ENCODE measurements at places on chromosomes 5 and 9.

DNA sequence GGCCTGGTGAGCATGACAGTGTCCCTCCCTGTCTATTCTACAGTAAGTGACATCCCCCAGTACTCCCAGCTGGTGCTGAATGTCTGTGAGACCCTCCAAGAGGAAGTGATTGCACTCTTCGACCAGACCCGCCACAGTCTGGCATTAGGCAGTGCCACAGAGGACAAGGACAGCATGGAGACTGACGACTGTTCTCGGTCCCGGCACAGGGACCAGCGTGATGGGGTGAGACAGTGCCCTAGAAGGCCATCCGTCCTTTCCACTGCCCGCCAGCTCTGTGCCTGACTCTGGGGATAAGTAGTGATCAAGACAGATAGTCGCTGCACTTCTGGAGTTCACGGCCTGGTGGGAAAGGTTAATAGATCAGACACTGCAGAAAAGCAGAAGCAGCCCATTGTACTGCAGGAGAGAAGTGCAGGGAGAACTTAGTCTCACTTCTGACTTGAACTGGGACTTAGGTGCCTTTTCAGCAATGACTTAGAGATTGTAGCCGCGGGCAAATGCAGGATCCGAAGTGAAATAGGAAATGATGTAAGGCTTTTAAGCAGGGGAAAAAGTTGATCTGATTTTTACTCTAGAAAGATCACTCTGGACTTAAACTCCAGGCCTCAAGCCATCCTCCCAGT, 28.4 kb downstream of the SH3GLB2 start:
- DNase-seq, result no peak

GRCh38 chr5:140611020-140611521, 21.9 kb downstream of the CD14 start:
- no peak for DNase-seq

GRCh38 chr5:95927927-95928723, 33.5 kb downstream of the ELL2 start:
- DNase-seq, result no peak

GRCh38 chr5:39758426-39758825, 333.6 kb upstream of the DAB2 start:
- no peak for DNase-seq

DNA sequence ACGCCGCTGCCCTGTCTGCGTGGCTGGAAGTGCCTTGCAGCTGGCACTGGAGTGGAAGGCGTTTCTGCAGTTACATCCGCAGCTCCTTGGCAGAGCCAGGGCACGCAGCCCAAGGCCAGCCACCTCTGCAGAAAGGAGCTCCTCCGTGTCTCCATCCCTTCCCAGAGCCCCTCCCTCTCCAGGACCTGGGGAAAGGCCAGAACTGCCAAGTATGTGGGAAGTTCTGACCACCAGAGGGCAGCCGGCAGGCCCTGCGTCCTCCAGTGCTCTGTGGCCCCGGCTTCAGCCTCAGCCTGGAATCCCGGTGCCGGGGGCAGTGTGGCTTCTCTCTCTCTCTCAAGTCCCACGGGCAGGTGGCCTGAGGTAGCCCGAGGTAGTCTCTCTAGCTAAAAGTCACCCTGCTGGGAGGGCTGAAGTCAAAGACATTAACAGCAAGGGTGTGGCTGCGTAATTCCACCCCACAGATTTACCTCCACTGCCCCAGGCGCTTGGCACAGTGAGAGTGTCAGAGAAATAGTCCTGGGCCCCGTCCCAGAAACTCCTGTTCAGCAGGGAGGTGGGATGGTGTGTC, 101.7 kb upstream of the FCN2 start:
- no peak for DNase-seq

- no peak for DNase-seq
Measured at GRCh38 chr5:68381909-68382308, 166.4 kb downstream of the PIK3R1 start.

- no peak for DNase-seq
Measured at GRCh38 chr9:72327631-72328030, 37.4 kb downstream of the ZFAND5 start.

DNA sequence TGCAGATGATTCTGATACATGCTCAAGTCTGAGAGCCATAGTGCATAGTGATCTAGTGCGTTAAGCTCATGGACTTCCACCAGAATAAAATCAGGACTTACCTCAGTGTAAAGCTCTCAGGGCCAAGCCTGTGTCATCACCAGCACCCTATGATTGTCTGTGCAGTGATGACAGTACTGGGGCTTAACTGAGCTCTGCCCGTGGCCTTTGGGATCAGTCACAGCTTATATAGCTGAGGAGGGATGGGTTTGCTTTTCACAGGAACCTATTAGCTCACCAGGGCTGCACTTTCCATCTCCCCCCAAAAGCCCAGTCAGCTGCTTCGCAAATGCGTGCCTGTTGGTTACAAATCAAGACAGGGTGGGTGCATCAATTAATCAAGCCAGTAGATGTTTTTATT, 246.9 kb downstream of the NR3C1 start:
- DNase-seq, result no peak

- DNase-seq, result no peak
Measured at GRCh38 chr5:151097820-151098767, 17.3 kb upstream of the TNIP1 start.

GRCh38 chr9:130196643-130197042, 24.4 kb downstream of the NCS1 start:
- no peak for DNase-seq

GRCh38 chr5:7849681-7850394, 1.1 kb downstream of the CFAP90 start:
- DNase-seq, result no peak

GRCh38 chr5:134053840-134054338, 49.1 kb upstream of the VDAC1 start:
- DNase-seq, result no peak

- no peak for DNase-seq
Measured at GRCh38 chr5:14851597-14851996, 20.0 kb downstream of the ANKH start.

DNA sequence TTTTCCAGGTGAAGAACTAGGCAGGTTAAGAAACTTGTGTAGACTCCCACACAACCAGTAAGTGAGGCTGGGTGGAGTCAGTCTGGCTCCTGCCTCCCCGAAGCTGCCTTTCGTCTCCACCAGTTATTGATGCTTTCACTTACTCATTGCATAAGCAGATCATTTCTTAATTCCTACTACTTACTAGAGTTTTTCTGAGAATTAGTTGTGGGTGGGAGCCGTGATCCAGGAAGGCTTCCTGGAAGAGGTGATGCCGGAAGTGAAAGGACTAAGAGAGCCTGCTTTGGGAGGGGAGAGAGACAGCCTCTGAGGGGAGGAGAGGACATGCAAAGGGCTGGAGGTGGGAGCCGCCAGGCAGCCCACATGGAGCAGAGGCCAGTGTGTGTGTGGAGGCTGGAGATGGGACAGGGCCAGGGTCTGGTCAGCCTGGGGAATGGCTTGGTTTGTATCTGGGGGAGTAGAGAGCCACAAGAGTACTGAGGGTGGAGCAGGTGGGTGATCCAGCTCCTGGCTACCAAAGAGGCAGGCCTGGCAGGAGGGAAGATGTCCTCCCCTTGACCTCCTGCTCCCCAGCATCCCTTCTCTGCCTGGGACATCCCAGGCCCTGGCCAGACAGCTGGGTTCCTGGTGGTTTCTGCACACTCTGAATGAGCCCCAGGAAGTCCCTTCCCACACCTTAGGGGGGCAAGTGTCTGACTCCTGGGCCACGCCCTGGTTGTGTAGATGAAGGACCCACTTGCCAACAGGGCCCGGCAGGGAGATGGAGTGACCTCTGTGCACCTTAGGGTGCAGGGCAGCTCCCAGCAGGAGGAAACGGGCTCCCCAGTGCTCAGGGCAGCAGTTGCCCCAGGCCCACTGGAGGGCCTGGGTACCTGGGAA, 12.2 kb upstream of the CARD19 start:
- DNase-seq, result no peak

GRCh38 chr5:5787373-5787772, 364.9 kb downstream of the ICE1 start:
- no peak for DNase-seq

- DNase-seq, result no peak
Measured at GRCh38 chr9:135201711-135202110, 114.2 kb downstream of the OLFM1 start.

DNA sequence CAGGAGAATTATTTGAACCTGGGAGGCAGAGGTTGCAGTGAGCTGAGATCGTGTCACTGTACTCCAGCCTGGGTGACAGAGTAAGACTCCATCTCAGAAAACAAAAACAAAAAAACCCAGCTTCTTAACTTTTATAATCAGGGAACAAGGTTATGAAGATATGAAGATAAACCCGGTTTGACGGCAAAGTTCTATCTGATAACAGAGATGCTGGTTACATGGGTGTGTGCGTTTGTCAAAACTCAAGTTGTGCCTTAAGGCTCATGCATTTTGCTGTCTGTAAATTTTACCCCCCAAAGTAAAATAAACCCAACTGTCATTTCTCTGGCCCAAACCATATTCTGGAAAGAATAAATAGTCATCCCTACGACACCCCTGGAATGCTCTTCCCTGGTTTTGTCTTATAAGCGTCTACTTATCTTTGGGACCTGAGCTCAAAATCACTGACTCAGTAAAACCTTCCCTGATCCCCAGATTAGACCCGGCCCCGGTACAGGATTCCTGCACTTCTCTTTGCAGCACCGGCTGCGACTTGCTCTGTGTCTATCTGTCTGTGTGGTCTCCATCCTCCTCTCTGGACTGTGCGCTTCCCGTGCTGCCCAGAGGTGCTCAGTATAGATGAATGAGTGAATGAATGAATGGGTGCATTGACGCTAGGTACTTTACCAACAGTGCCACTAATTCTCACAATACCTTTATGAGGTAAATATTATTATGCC, 172.2 kb downstream of the DAB2IP start:
- no peak for DNase-seq

- no peak for DNase-seq
Measured at GRCh38 chr9:130867556-130867955, 29.1 kb downstream of the QRFP start.
